ENCODE measurements at places on chromosomes 6 and 20. TPM values are rescaled to one million over a fixed set of nuclear protein-coding genes. Genes with fewer than 3 reads are reported as not detected.

DNA sequence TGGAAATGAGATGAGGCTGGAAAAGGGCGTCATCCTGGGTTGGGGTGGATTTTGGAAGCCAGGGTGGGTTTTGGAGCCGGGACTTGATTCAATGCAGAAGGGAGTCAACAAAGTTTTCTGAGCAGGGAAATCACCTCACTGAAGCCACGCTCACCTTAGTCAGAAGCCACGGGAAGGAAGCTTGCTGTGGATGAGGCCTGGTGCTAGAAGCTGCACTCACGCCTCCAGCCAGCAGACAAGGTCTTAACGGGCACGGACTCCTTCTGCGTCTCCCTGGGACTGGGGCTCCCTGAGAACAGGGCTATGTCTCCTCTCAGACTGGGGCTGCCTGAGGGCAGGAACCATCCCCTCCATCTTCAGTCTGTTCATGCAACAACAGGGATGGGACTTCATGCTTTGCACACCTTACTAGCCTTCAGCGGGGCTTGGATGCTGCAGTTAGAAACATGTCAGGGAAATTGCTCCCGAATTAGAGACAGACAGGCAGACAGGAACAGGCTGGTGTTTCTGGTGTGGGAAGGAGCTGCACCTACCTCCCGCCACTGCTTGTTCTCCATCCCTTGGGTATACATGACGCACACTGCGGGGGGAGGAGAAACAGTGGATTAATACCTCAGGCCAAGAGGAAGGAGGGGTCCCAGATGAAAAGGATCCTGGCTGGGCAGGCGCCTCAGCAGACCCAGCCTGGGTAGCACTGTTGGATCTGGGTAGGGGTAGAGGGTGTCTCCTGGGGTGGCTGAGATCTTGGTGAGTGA, 17.5 kb downstream of the CPNE5 start:
- peak; percentile 16 for DNase-seq

- no peak for DNase-seq
Observed at GRCh38 chr20:8067082-8067481, 47.5 kb upstream of the TMX4 start.

- no peak for DNase-seq
Observed at GRCh38 chr20:6184086-6184485, 61.3 kb upstream of the FERMT1 start.

Gene FAM184A
- 0.07 TPM for polyA plus RNA-seq

Gene RBM24
- 0.46 TPM for polyA plus RNA-seq

GRCh38 chr20:41734506-41734945, 116.3 kb upstream of the CHD6 start:
- peak; percentile 28 for DNase-seq

DNA sequence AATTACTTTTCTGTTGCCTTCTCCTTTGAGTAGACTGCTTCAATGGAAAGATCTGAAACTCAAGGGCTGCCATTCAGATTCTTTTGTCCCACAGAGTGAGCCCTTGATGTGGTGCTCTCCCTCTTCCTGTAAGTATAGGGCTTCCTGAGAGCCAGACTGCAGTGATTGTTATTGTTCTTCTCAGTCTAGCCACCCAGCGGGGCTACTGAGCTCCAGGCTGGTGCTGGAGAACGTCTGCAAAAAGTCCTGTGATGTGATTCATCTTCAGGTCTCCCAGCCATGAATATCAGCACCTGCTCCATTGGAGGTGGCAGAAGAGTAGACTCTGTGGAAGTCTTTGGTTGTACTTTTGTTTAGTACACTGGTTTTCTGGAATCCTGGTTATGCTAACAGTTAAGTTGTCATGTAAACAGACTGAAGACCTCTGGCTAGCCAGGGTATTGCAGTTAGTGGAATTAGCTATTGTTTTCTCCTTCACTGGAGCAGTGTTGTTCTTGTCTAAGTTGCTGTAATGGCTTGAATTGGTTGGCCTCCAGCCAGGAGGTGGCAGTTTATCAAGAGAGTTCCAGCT, 240.9 kb downstream of the COL12A1 start:
- DNase-seq, result no peak

- peak; percentile 47 for DNase-seq
Observed at GRCh38 chr20:32789896-32790750, 27.9 kb downstream of the DNMT3B start.

Gene AKAP12
- 4.3 TPM for polyA plus RNA-seq

DNA sequence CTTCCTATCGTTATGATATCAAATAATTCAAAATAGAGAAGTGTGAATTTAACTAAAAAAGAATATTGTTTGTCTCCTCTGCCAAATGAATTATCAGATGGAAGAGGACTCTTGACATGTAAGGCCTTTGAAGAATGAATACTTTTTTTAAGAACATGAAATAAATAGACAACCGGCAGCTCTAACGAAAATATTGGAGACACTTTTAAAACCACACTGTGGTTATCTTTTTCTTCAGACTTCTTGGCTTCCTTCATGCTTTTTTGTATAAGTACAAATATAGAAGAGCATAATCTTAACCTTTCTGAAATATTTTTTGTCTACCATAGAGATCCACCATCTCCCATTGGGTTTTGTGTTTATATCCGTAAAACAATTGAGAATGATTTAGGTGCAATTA, 115.2 kb upstream of the SCGN start:
- no peak for DNase-seq

- DNase-seq, result no peak
Observed at GRCh38 chr6:30171677-30172471, 8.5 kb downstream of the TRIM15 start.

GRCh38 chr6:38057994-38058393, 238.5 kb downstream of the ZFAND3 start:
- DNase-seq, result peak; percentile 93

- no peak for DNase-seq
Observed at GRCh38 chr6:116170358-116171057, 44.6 kb upstream of the COL10A1 start.

Gene BCAS1
- polyA plus RNA-seq, result not detected

DNA sequence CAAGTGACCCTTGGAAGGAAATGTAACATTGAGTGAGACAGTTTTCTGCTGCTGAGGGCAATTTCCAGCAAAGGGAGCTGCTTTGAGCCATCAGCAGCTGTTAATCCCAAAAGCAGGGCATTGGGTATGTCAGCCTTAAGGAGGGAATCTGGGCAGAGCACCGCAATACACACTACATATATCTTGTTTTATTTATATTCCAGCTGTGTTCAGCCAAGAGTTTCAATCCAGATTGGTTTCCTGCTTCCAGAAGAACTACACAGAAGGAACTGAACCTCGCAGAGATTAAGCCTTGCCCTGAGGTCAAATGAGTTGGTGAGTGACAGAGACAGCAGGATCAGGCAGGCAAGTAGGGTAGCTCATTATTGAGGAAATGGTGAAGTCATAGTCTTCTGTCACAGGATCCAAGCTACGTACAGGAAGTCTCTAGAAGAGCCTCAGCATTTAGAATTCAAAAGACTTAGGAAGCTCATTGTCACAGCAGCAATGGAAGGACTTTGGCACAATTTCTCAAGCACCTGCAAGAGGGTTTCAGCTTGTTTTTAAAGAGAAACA, 109.9 kb upstream of the HEY2 start:
- DNase-seq, result peak; percentile 4

GRCh38 chr6:44247338-44248302, 719 bp downstream of the HSP90AB1 start:
- DNase-seq, result no peak

Gene CDH26
- polyA plus RNA-seq, result 0.99 TPM

Gene HLA-DPA1
- polyA plus RNA-seq, result 0.03 TPM

DNA sequence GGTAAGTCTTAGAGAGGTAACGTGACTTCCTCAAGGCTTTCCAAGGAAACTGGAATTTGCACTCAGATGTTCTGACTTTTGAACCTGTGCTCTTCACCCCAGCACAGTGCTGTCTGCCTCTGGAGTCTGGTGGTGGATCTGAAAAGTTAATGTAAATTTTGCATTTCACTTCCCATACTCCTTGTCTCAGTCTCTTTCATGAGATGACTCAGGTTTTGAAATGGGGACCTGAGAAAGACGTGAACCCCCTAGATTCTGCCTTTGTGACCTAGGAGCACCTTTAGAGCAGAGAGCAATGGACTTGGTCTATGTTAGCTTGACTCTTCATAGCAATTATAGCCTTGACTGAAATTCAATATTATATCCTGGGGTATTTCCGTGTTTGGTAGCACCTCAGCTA, 223.0 kb downstream of the QKI start:
- no peak for DNase-seq

DNA sequence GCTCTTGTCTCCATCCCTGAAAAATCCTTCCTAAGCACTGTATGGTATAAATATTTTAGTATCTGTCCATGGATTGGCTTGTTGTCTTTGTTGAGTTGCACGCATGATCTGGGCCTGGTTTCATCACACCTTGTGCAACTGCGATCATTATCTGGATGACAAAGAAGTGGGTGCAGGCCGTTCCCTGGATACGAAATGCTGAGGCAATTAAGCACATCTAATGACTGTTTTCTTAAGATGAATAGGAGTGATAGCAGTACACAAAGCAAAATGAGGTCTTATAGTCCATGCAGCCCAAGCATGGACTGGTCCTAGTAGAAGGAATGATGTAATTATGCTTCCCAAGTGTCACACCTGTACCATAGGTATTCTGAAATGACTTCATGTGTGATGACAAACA, 47.8 kb downstream of the SLC35D3 start:
- DNase-seq, result no peak

DNA sequence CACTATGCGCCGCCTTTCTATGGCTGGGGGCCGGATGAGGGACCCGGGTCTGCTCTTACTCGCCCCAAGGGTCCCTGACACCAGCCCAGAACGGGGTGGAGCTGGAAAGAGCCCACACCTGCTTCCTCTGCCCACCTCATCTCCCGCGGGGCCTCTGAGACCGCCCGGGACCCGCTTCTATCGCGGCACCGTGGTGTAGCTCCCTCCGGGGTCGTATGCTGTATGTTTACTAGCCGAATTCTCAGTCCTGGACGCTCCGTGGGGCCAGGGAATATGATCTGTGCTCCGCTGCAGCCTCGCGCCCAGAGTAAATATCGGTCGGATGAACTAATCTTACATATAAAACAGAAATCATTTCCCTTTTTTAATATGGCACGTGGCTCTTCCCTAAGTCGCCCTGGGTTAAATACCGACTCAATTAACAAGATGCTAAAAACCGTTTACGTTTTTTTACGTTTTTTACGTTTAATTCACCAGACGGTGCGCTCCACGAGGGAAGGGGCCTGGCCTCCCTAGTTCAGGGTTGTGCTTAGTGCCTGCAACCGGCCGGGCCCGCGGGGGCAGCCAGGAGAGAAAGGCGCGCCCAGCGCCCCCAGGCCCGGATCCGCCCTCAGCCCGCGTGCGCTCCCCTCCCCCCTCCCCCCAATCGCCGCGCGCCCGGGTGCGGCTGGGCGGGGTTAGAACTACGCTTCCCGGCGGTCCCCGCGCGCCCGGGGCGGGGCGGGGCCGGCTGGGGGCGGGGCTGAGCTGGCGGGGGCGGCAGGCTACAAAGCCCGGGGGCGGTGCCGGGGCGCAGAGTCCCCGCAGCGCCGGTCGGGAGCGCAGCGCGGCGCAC, at the start of gene RBM38:
RBM38 (plus strand) TSS at position 793 of the 835 bp plus-strand sequence. CDS start 186 bp downstream, outside the sequence.
- DNase-seq, result no peak

GRCh38 chr6:110341663-110342596, 16.2 kb downstream of the METTL24 start:
- DNase-seq, result no peak

All from foreskin keratinocyte (primary cell).